Right atrium auricular region (tissue), 2 donors: ENCODE measurements at places on chromosomes 3 and 15. TPM values are rescaled to one million over a fixed set of nuclear protein-coding genes. Genes with fewer than 3 reads are reported as not detected.

EIF2B5 gene
- total RNA-seq, result 24.3 TPM

NME9 gene
- total RNA-seq, result not detected

MYL3 gene
- total RNA-seq, result 208 TPM

NRROS gene
- total RNA-seq, result 4.8 TPM

FEZF2 gene
- total RNA-seq, result not detected

DNA sequence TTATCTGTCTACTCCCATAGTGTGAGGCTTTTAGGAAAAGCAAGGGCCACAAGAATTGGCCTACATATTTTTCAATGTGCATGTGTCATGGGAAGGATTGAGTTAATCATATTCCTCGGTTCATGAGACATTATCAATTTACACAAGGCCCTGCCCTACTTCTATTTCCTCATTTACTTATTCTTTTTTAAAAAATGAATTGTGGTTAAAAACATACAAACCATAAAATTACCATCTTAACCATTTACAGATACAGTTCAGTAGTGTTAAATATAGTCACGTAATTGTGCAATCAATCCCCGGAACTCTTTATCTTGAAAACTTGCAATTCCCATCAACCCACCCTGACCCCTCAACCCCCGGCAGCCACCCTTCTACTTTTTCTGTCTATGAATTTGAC is 284.0 kb upstream of the GADL1 start:
- no peak for DNase-seq

DNA sequence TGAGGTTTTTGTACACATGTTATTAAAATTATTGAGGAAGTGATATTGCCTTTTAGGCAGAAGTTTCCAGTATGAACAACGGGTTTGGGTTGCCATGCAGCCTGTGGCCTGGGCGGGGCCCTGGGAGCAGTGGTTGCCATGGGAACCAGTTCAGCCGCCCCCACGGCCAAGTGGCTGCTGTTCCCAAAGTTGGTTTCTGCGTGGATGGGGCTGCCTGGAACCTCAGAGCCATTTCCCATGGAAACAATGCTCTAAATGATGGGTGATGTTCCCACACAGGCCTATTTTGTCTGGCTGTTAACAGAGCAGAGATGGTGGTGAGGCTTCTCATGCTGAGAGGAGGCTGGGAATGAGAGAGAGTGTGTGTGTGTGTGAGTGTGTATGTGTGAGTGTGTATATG is 19.5 kb downstream of the MRAS start:
- DNase-seq, result peak; percentile 75

GRCh38 chr3:17444865-17445264 is 297.6 kb downstream of the TBC1D5 start:
- no peak for DNase-seq

DNA sequence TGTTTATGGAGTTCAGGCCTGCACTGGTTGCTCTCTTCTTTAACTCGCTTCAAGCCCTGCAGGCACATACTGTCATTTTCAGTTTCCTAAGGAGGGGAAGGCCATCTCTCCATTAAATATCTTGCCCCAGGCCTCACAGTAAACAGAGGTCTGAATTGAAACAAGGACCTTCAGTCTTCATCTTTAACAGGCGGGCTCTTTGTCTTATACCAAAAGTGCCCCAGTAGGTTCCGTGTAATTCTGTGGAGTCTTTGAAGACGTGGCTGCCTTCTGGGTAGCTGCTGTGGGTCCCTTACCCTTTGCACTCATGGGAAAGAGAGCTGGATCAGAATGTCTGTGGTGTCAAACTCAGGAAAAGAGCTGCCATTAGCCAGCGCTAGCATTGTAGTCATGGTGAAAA is 161.2 kb downstream of the APBA2 start:
- DNase-seq, result no peak

DNA sequence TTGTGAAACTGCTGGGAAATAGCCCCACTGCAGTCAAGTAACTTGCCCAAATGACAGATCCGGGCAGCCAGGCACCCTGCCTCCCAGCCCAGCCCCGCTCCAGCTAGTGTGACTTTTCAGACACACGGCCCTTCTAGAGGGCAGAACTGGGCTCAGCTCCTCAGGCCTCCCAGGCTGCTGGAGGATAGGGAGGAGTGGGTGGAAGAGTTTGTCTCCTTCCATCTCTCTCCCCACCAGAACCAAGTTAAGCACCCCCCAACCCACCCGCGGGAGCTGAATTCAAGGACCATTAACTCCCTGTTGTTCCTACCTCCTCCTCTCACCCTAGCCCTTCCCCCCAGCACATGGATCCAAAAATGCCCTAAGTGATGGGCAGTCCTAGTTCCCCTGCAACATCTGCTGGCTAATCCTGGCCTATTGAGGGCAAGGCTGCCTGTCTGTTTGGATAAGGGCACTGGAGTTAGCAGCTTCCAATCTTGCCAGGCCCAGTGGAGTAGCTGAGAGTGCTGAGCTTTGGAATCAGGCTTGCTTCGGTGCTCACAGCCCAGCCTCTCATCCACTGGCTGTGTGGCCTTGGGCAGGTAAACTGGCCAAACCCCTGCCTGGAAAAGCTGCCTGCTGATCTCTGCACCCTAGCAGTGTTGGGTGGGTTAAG is 3.1 kb downstream of the CCDC33 start:
- no peak for DNase-seq
